ENCODE measurements at places on chromosomes 7 and 10.

- DNase-seq = no peak
Observed at GRCh38 chr10:761376-761775, 71.9 kb upstream of the DIP2C start.

DNA sequence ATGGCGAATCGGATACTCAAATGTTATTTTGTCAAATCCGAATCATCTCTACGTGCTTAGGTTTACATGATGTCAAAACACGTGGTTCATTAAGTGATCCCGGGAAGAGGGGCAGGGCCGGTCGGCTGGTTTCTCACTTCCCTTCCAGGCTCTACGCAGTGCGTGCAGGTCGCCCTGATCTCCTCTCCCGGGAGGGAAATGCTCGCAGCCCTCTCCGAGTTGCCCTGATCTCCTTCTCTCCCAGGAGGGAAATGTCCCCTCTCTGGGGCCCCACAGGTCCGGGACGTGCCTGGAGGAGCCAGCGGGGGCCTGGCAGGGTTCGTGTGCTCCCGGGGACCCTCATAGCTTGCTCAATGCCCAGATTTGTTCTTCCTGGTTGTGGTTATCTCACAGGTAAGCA lies 202.7 kb downstream of the DNAJB6 start:
- DNase-seq = no peak

- DNase-seq = no peak
Observed at GRCh38 chr7:114519240-114519639, 104.6 kb downstream of the FOXP2 start.

DNA sequence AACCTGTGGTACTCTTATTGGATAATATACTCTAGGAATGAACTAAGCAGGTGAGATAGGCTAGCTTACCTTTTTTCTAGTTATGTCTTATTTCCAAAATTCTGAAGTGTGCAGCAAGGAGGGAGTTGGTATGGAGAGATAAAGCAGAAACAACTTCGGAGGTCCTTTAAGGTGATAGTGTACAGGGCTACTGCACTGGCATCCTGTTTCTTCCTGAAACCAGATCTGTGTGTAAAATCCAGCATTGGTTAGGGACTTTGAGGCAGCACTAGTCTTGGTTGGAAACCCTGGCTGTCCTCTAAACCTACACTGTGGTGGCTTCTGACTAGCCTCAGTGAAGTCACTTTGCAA lies 66.9 kb upstream of the STRIP2 start:
- DNase-seq = no peak

DNA sequence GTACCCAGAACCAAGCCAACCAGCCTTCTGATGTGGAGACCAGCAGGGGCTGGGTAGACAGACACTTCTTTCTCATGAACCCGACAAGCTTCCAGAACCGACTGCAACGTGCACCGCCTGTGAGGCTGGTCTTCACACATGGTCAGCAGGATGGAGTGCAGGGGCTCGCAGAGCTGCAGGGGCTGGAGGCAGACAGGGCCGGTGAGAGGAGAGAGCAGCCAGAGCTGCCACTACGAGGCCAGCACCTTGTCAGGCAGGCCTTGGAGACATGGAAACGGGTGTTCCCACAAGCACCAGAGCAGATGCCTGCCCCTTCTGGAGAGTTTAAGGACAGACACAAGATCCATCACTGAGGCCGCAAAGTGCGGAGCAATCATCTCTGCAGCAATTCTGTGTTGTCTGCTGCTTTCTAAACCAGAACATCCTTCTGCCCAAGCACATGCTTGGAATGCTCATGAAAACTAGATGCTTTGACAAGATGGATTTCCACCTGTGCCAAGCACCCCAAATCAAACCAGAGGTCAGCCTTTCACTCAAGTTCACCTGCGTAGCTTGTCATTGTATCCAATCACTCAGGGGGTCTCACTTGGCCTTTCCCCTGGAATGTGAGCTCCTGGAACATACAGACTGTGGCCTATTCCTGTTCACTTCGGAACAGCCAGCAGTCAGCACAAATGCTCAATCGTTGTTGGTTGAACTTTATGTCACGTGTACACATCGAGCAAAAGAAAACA lies 32.2 kb downstream of the FRMPD2 start:
- no peak for DNase-seq

- DNase-seq = no peak
Observed at GRCh38 chr7:140541513-140542227, 62.4 kb upstream of the MKRN1 start.

DNA sequence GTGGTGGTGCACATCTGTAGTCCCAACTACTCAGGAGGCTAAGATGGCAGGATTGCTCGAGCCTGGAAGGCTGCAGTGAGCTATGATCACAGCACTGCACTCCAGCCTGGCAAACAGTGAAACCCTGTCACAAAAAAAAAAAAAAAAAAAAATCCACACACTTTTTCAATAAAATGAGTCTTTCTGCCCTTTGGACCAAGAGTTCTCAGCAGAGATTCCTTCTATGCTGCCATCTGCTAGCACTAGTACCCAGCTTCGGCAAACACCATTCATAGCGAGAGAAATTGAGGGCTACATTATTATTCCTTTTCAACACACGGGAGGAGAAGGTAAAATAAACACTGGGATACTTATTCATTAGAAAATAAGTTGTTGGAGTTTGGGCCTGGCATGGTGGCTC lies 43.4 kb upstream of the CCDC7 start:
- no peak for DNase-seq

DNA sequence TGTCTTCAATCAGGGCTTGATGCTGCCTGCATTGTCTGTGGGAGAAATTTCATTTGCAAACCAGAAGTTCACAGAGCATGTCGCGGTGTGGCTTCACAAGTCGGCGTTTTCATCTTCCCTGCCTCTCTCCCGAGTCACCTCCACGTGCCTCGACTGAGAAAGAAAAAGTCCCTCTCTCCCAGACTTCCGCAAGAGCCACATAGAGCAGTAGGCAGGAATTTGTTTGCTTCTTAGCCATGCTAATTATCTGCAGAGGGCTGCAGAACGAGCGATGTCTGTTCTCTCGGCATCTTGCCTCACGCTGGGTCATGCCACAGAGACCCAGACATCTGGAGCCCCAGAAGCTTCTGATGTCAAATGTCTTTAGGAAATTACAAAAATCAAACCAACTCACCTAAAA lies 272.2 kb downstream of the TCF7L2 start:
- DNase-seq = no peak

DNA sequence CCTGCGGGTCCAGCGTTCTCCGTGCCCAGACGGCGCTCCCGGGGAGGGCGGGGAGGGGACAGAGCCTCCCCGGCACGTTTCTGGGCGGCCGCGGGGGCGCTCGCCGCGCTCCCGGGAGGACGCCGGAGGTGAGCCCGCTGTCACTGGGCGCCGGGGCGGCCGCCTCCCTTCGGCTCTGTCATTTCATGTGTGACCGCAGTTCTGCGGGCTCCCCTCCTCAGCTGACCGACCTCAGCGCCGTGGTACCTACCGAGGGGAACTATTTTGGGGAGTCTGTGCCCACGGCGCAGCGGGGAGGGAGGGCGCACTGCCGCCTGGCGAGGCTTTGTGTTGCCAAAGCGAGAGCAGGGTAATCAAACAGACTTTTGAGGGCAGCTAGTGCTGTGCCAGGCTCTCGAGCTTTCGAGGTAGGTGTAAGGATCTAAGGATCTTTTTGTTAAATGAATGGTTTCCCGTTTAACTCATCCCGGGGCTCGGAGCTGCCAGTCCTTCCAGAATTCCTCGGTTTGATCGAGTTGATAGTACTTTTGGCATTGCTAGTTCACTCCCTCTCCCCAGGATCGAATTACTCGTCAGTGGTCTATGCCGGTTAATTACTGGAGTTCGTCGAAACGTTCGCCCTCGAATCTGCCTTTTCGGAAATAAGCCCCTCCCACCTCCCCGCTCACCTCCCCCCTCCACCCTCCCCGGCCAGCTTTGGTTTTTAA lies 1.9 kb downstream of the ARID5B start:
- peak; percentile 66 for DNase-seq

GRCh38 chr10:111967547-111967946 lies 216.0 kb downstream of the GPAM start:
- no peak for DNase-seq

- DNase-seq = no peak
Observed at GRCh38 chr10:4066581-4067390, 281.8 kb upstream of the KLF6 start.

DNA sequence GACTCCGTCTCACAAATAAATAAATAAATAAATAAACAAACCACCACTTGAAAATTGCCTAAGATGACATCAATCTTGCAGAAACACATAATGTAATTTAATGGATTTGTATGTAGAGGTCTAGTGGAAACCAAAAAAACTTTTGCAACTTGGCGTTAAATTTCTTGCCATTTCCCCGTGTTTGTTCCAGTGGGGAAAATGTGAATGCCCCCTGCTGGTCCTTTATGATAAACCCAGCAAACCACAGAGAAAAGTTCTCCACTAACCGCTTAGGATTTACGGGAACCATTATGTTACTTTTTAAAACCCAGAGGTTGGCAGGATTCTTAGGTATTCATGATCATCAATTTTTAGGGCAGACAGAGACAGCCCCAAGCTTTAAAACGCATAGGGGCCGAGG lies 32.5 kb downstream of the LAMB4 start:
- no peak for DNase-seq

DNA sequence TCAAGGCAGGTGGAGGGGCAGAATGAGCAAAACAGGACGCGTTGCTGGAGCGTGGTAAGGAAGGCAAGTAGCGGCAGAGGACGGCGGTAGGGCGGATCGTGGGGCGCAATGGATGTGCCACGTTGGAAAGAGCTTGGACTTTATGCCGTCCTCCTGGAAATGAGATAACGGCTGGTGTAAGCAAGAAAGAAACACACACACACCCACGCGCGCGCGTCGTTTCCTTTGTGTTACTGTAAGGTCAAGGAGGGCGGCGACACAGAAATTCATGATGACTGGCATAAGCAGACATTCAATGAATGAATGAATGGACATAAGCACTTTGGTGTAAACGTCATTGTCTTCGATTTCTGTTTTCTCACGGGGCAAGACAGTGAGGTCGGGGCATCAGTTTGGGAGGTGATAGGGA lies 683 bp upstream of the ENTPD7 start:
- peak; percentile 62 for DNase-seq

DNA sequence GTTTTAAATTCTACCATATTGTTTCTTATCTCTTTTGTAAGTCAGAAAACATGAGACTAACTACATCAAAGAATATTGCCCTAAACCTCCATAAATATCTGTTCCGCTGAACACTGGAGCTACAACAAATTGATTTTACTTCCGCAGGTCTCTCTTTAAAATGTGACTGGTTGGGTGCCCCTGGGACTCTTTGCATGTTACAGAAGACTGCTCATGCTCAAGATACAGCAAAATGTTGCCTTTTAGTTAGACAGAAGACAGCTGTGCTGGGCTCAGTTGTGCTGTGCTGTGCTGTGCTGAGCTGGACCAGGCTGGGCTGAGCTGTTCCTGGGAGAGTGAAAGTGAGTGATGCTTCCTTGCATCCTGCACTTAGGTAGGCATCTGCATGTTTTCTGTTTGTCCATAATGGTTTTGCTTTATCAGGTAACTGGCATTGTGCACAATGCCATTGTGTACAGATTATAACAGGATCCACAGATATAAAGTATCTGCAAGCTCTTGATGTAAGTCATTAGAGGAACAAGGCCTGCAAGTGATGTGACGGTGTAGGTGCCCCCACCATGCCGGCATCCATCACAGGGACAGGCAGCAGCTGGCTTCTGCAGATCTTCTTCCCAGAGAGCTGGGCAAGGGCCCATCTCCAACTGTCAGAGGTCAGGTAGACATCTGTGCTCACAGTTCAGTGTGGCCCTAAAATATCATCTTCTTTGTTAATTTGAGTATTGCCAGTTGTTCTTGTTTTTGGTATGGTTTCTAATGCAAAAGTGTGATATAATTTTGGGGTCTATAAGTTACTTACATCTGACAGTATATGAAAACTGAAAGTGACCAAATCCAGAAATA lies 972.5 kb upstream of the CELF2 start:
- no peak for DNase-seq

DNA sequence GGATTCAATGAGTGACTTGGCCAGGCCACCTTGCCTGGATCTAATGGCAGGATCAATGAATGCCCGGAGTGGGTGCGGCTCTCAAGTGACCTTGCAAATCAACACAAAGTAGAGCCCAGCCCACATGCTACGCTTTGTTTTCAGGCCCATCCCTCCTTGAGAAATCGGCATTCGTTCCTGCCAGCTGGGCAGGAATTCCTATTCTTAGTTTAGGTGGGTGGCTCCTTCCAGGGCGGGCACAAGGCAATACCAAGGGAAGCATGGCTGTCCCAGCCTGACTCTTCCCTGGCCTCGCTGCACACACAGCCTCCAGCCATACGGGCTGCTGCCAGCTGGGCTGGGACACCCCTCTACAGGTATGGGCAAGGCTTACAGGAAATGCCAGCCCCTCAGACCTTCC lies 119.3 kb downstream of the SH3PXD2A start:
- no peak for DNase-seq

DNA sequence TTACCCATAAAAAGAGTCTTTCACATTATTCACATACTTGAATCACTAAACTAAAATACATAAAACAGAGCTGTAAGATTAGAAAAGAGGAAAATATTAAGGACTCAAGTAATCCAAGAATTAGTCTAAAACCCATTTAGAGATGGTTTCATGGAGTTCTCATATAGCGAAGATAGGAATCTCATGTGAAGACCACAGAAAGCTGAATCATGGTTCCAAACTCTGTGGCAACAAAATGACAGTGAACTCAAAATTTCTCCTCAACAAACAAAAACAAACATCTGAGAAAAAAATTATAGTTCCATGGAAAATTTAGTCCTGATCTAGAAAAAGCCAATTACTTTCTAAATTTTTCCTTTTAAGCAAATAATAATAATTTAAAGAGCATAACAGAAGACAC lies 34.6 kb downstream of the BAZ1B start:
- no peak for DNase-seq

DNA sequence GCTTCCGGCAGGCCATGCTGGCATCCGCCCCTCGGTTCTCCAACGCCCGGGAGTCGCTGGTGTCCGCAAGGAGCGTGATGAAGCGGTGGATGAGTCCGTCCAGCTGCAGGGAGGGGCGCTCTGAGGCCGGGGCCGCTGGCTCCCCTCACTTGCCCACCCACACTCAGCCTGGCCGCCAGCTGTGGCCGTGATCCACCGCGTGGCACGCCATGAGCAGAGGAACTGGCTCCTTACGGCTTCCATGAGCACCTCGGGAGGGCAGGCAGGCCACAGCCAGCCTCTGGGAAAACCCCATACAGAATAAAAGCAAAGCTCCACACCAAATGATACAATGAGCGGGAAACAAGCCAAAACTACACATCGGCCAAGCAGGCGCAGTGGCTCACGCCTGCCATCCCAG lies 15.5 kb upstream of the MICALL2 start:
- DNase-seq = no peak

DNA sequence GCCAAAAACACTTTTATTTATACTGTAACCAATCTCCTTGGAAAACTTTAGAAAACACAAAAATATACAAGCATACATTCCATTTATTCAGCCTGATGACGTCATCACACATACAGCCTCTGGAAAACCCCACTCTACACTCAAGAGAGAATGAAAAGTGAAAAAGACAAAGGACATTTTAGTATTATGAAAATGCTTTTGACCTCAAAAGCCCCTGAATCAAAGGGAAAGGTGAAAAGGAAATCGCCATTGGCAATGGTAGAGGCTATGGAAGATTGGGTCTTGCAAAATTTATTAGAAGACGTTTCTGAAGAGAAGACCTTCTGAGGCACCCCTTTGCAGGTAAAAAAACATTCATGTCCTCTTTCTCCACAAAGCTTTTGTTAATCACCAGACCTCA lies 82.9 kb upstream of the STRIP2 start:
- no peak for DNase-seq

All from stimulated activated CD4-positive, alpha-beta T cell treated with anti-CD3 and anti-CD28 coated beads, Interleukin-4, amount 100 ng/mL, for 48 hours (primary cell).